ENCODE measurements at places on chromosomes 3 and 15.

GRCh38 chr3:72972706-72973030 is 23.9 kb upstream of the PPP4R2 start:
- no peak for DNase-seq

- no peak for DNase-seq
Measured at GRCh38 chr3:195113536-195114425, 157.2 kb downstream of the XXYLT1 start.

DNA sequence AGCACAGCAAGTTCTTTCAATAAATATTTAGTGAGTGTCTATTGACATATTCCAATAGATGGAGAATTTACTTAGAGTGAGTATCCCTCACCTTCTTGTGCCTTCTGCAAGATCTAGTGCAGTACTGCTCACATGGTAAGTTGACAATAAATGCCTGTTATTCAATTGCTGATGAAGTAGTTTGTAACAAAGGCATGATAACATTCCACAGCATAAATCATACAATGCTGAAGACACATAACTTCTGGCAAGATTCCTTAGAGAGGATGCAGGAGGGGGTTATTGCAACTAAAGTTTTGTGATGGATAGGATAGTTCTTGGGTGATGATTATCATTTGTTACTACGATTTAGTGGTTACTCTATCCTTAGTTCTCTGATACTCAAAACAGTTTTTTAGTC is 112.2 kb upstream of the RBMS3 start:
- DNase-seq, result no peak

GRCh38 chr3:100020876-100021644 is 93.2 kb downstream of the FILIP1L start:
- DNase-seq, result no peak

GRCh38 chr15:84595660-84596059 is 5.1 kb upstream of the ZSCAN2 start:
- DNase-seq, result peak; percentile 74

DNA sequence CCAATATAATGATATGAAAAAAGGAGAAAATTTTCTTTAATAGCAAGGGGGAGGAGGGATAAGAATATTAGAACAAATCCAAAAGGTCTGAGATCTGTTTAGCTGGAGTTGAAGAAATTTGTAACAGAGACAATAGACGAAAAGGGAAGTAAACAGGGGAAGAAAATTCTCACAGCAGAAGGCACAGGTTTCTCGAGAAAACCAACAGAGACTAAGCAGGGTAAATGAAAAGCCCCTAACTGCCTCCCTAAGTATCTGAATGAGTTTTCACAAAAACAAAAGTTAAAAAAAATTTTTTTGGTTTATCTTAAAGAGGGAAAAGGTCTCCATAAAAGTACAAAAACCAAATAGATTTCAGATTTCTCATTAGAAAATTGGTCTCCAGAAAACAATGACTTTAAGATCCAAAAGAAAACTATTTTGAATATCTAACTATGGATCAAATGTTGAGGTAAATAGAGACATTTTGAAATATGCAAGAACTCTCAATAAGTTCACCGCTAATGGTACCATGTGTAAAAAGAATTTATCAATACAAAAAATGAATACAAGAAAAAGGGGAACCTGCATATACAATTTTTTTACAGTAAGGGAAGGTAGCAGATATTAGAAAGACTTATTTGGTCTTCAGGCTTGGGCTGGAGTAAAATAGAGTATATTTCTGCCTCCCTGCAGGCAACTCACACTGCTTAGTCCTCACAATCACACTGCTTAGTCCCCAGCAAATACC is 23.9 kb upstream of the NEK10 start:
- no peak for DNase-seq

- no peak for DNase-seq
Measured at GRCh38 chr3:177441276-177441812, 244.1 kb upstream of the TBL1XR1 start.

GRCh38 chr15:63497642-63498467 is 6.5 kb upstream of the USP3 start:
- peak; percentile 91 for DNase-seq

- no peak for DNase-seq
Measured at GRCh38 chr15:66761726-66762595, 59.9 kb downstream of the SMAD6 start.

DNA sequence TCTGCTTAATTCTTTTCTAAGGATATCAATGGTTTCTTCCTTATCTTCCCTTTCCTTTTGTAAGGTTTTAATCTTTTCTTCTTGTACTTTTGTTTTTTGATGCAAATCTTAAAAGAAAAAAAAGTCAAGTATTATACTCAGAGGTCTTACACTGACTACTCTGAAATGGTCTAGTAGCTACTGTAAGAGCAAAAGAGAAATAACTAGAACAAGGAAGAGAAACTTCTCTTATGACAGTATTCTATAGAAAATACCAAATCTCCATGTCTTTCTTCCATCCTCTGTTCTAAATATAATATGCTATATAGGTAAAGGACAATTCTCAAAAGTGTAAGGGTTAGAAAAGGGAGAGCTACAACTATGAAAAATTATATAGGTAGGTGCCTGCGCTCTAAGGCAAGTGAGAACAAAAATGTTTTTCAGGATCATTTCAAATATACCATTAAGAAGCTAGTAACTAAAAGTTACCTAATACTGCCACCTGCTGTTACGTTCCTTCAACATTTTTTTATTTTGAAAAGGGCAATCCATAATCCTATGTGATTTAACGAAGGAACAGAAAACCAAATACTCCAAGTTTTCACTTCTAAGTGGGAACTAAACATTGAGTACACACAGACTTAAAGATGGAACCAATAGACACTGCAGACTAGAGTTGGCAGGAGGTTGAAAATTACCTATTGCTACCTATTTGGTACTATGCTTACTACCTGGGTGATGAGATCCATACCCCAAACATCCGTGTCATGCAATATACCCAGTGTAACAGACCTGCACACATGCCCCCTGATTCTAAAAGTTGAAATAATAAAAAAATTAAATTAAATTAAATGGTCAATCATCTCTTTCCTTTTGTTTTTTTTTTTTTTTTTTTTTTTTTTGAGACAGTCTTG is 36.7 kb downstream of the CIP2A start:
- peak; percentile 57 for DNase-seq

DNA sequence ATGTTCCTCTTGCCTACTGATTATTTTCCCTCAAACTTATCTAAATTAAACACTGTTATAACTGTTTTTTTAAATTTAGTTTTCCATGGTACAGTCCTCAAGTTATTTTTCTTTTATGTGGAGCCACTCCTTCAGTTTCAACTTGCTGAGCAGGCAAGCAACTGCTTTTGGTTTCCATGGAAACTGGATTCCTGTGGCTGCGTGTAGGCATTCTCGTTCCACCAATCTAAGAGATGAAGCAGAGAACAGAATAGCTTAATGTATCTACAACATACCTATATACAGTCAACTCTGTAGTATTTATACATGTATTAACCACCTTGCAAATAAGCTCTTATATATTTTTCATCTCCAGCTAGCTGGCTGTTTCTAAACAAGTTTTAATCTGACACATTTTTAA is 25.8 kb upstream of the ANXA2 start:
- peak; percentile 59 for DNase-seq

- peak; percentile 23 for DNase-seq
Measured at GRCh38 chr3:84547971-84548970, 410.5 kb upstream of the CADM2 start.

DNA sequence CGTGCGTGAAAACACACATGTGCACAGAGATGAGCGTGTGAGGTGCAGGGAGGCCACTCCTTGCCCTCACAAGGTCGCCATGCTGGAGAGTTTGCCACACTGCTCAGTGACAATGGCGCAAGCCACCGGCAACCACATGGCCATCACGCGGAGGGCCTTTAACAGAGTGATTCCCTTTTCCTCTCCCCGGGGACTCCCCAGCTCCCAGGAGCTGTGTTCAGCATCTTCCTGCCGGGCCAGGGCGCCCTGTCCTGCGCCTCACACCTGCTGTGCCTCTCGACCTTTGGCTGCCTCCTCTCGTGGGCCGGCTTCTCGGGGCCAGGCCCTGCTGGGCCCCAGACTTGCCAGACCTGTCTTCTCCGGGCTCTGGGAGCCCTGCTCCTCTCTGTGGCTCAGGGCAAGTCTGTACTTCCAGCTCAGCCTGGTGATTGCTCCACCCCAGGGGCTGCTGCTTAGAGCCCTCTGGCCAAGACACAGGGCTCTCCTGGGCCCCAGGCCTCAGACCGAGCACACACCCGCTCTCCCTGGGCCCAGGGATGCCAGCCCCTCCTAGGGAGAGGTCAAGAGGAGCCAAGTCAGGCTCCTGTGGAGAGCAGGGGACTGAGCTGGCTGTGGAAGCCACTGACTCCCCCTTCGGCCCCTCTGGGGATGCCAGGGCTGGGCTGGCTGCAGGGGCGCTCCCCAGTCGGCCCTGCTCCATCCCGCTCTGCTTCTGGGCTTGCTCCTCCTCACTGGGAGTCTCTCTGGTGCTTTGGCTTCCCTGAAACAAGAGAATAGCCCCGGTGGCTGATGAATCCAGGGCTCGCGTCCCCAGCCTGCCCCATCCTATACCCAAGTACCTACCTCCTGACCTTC is 5.6 kb downstream of the CCDC9B start:
- peak; percentile 86 for DNase-seq

GRCh38 chr3:172513488-172513887 is 9.7 kb downstream of the TNFSF10 start:
- DNase-seq, result no peak

- peak; percentile 39 for DNase-seq
Measured at GRCh38 chr3:89107461-89108290, at the start of gene EPHA3. Gene EPHA3 (plus strand): TSS chr3:89107621. CDS start chr3:89107749, 128 bp downstream.

- no peak for DNase-seq
Measured at GRCh38 chr3:155585384-155585783, 159.5 kb downstream of the PLCH1 start.

DNA sequence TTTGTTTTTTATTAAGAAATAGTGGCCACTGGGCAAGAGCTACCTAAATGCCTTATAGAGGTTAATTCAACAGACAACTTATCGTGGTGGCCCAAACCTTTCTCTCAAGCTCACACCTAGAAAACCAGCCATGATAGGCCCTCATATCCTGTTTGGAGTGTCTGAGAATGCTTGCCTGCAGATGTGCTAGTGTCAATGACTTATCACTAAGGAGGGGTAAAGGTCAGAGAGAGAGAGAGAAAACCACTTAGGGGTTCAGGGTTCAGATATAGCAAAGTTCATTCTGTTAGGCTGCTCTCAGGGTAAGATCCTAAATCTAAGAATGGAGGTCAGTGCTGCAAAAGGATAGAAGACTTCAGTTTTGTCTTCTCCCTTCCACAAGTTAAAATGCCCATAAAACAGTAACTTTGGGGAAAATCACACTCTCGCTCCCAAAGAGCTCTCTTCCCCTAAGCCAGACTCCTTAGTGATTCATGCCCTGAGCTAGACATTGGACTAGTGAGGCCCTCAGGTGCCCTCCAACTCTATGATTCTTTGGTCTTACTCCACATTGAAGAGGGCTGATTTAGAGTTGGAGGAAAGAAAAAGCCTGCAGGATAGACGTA is 30.3 kb upstream of the B3GNT5 start:
- no peak for DNase-seq

- peak; percentile 87 for DNase-seq
Measured at GRCh38 chr15:51776952-51777569, 25.7 kb downstream of the TMOD2 start.

DNA sequence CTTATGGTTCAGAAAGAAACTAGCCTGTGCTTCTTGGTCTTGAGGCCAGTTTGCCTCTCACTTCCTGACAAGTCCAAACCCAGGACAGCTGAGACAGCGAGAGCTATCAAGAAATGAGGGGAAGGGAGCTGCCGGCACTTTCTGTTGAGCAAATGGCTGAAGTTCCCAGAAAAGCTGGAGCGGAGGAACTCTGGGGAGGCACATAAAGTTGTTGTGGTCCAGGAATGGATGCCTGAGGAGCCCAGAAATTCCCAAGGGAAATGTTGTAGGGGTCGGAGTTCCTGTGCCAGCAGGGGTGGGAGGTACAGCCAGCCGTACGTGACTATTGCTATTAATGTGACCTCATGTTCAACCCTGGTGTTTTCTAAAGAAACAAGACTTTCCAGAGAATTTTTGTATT is 98.8 kb upstream of the TNFAIP8L3 start:
- no peak for DNase-seq

GRCh38 chr3:16860234-16860633 is 24.5 kb upstream of the PLCL2 start:
- no peak for DNase-seq

DNA sequence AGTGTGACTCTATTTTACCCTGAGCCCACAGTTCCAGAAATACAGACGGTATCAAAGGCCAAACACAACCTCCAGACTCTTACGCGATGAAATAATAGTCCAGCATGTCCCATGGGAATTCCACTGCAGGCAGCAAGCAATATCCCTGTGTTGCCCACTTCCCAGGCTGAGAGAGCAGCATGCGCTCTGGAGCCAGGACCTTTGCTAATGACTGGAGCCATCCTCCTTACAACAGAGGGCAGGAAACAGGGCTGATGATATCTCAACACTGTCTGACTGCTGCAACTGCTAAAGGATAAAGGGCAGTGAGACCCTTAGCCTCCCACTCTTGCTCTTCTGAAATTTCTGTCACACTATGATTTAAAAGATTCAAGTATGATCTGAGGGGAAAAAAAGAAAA is 34.8 kb downstream of the MCF2L2 start:
- no peak for DNase-seq

DNA sequence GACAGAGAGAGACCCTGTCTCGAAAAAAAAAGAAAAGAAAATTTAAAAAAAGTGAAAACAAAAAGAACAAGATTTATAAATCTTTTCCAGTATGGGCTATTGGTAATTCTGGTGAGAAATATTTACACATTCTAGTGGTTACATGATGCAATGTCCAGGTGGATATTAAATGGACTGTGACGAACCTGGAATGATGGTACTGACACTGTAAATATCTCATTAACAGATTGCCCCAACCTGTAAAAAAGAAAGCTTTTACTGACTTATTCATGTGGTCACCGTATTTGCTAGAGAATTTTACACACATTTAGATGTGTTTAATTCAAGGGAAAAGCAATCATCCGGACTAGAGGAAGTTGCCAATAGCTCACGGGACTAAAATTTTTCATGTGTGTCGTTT is 162.1 kb upstream of the LRIG1 start:
- DNase-seq, result no peak

DNA sequence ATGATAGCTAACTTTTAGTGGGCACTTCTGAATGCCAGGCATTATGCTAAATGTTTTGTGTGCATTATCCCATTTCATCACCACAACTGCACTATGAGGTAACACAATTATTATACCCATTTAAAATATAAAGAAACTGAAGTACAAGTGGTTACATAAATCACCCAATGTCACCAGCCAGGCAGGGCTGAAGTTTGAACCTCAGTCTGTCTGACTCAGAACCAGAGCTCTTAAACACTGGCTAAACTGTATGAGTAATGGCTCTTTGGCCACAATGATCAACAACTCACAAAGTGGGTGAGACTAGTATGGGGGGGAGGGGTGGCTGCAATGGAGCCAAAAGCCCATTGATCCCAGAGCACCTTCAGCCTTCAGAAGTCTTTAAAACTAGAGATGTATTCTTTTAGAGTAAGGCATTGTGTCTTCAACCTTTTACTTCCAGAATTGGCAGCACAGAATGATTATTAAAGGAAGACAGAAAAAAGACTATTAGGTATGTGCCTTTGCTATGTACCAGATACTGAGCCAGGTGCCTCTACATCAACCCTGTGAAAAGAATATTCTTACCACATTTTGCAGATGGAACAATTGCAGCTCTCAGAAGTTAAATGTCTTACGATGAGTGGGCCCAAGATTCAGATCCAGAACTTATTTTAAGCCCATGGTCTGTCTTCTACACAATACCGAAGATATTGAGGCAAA is 166.9 kb downstream of the UACA start:
- peak; percentile 8 for DNase-seq

GRCh38 chr15:50275908-50276307 is 10.4 kb upstream of the HDC start:
- peak; percentile 3 for DNase-seq

All from inflammatory macrophage treated with lipopolysaccharide for 4 hours (primary cell).